ENCODE measurements at places on chromosomes 6 and 20. TPM values are rescaled to one million over a fixed set of nuclear protein-coding genes. Genes with fewer than 3 reads are reported as not detected.

The C20orf96 gene
- 22.1 TPM for total RNA-seq

- H3K4me1 ChIP-seq, result peaks cover 24% of the 10 kb centered on the region
- H3K27me3 ChIP-seq, result no peaks in the 10 kb centered on the region
- H3K36me3 ChIP-seq, result no peaks in the 10 kb centered on the region
Measured at GRCh38 chr20:40945754-40946450, 82.7 kb upstream of the TOP1 start.

GRCh38 chr6:53917464-53917842 is 122.6 kb downstream of the LRRC1 start:
- no peak for DNase-seq
- H3K36me3 ChIP-seq, result 0 out of 2 replicates have a peak, but pooled peaks cover 2% of the 10 kb centered on the region
- H3K27me3 ChIP-seq, result no peaks in the 10 kb centered on the region

The ARMC12 gene
- total RNA-seq, result 0.79 TPM

- H3K4me1 ChIP-seq, result peaks cover 18% of the 10 kb centered on the region
- no peak overlapping the region for H3K27ac ChIP-seq
- no peaks in the 10 kb centered on the region for H3K27me3 ChIP-seq
- no peak for DNase-seq
- H3K4me3 ChIP-seq, result no peak overlapping the region
Measured at GRCh38 chr6:2950713-2951112, 20.7 kb downstream of the SERPINB6 start.

GRCh38 chr6:64185621-64186020 is 550.0 kb downstream of the PHF3 start:
- no peaks in the 10 kb centered on the region for H3K36me3 ChIP-seq
- H3K4me1 ChIP-seq, result no peaks in the 10 kb centered on the region
- no peak overlapping the region for H3K4me3 ChIP-seq

Measured in HCT116 (cell line).